Articular chondrocyte of knee joint (primary cell): ENCODE measurements at places on chromosomes 2 and 18. TPM values are rescaled to one million over a fixed set of nuclear protein-coding genes. Genes with fewer than 3 reads are reported as not detected.

The INHBB gene
- total RNA-seq: 3.3 and 5.2 TPM in 2 replicates

The ADAM23 gene
- total RNA-seq: 0.13 and 0.76 TPM in 2 replicates

The TNFAIP6 gene
- 142 and 572 TPM in 2 replicates for total RNA-seq

The ZSWIM2 gene
- under 0.01 TPM in 1 of 2 replicates, not detected in the other for total RNA-seq

The C2orf66 gene
- total RNA-seq: 0.13 and 0.32 TPM in 2 replicates

The CXCR1 gene
- total RNA-seq: not detected in 2 replicates
